ENCODE measurements at places on chromosomes 7 and 10. TPM values are rescaled to one million over a fixed set of nuclear protein-coding genes. Genes with fewer than 3 reads are reported as not detected.
A peak's percentile ranks its signal among the peaks of the same experiment; 100 is the strongest.

Gene STEAP2
- 1.8 TPM for total RNA-seq

GRCh38 chr7:133696056-133696455 lies 431.1 kb upstream of the LRGUK start:
- no peak overlapping the region for H3K27ac ChIP-seq

- peaks cover 5% of the 10 kb centered on the region for H3K36me3 ChIP-seq
- H3K27me3 ChIP-seq = no peaks in the 10 kb centered on the region
- peak overlapping the region; percentile 12 for H3K27ac ChIP-seq
These were observed 20.1 kb downstream of the P4HA1 start for GRCh38 chr10:73076360-73077183.

DNA sequence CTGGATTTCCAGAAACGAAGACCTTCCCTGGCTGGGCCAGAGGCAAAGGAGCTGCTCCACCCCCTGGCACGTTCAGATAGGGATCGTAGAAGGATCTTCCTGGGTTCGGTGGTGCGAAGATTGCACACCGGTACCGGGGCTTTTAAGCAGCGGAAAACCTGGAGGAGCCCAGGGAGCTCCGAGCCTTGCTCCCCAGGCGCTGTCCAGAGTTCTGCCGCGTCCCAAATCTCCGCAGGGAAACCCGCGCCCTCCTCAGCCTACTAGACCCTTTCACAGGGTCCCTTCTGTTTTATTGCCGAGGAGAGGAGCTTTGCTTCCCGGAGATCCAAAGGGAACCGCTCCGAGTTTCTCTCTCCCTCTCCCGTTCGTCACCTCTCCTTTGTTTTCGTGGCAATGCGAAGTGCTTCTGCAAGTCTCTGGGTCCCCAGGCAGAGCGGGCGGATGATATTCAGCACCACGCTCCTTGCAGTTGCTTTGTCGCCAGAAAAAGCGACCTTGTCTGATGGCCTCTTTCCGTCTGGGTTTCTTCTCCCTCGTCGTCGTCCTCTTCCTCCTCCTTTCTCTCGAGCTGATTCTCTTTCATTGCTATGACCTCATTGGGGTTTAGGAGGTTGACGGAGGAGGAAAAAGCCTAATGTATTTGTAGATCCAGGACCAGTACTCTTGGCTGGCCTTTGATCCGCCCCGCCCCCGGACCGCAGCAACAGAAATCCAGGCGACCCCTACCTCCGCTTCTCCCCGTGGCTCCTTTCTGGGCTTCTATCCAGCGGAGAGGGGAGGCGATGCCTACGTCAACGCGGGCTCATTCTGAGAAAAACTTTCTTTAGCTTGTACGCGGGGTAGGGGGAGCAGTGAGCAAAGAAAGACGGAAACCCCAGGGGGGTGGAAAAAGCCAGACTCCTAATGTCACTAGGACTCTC lies at the start of gene TMEM196:
TMEM196 (minus strand) TSS at position 777 of the 920 bp plus-strand sequence. CDS start 921 bp downstream, outside the sequence.
- H3K27ac ChIP-seq = no peak within 1 kb of the TSS
- no peak within 1 kb of the TSS for H3K4me3 ChIP-seq
- no peak for DNase-seq
- peaks cover 3% of the 10 kb centered on the region for H3K4me1 ChIP-seq

Gene PRPS1L1
- not detected for total RNA-seq

DNA sequence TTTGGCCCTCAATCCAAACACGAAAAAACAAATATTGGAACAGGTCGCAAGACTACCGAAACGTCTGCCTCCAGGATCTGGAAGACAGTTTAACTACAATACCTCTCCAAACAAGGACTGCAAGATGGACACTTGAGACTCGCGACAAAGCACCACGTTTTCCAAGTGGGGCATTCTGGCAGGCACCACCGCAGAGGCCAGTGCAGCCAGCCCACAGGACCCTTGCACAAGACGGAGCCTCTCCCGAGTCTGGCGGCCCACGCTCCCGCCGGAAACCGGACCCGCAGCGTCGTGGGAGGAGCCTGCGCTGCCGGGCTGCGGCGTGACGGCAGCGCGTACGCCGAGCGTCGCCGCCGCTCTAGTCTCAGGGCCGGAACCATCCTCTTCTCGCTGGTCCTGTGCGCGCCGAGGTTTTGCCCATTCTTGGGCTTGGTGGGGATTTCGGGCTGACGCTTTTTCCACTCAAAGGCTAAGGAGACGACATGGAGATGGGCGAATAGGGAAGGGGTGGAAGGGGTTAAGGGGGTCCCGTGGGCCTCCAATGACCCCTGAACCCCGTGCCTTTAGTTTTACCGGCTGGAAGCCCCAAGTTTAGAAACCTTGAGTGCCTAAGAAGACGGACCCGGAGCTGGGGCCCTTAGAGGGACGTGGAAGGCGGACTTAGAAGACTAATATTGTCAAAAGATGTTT lies at the start of gene ORC5:
ORC5 (minus strand) TSS at position 283 of the 690 bp plus-strand sequence; CDS start at position 174, 109 bp downstream.
- H3K4me3 ChIP-seq = peak within 1 kb of the TSS; percentile 97
- peaks cover 23% of the 10 kb centered on the region for H3K36me3 ChIP-seq
- peaks cover 29% of the 10 kb centered on the region for H3K4me1 ChIP-seq
- H3K27me3 ChIP-seq = peaks cover 13% of the 10 kb centered on the region
- peak; percentile 90 for DNase-seq

DNA sequence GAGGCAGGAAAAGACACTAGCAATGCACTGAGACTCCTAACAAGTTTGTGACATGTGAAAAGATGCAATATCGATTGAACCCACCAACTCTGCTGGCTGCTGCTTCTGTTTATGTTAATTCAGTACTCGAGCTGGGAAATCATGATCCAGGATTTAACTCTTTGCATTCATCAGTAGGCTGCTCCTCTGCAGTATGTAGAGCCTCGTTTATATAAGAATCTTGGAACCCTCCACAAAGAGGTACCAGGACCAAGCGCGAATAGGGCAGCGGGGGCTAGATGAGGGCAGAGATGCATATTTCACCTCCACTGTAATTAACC lies 7.8 kb downstream of the PRKAG2 start:
- no peak overlapping the region for H3K4me3 ChIP-seq
- H3K4me1 ChIP-seq = peaks cover 15% of the 10 kb centered on the region
- H3K27ac ChIP-seq = no peak overlapping the region
- H3K36me3 ChIP-seq = no peaks in the 10 kb centered on the region
- no peaks in the 10 kb centered on the region for H3K27me3 ChIP-seq

- H3K27ac ChIP-seq = peak overlapping the region; percentile 3
- H3K4me1 ChIP-seq = peaks cover 54% of the 10 kb centered on the region
- H3K27me3 ChIP-seq = no peaks in the 10 kb centered on the region
- no peak overlapping the region for H3K4me3 ChIP-seq
- no peak for DNase-seq
These were observed 42.7 kb downstream of the ZMIZ1 start for GRCh38 chr10:79111427-79111826.

Gene LAMB1
- total RNA-seq = not detected

Gene KCNMA1
- 2.8 TPM for total RNA-seq

DNA sequence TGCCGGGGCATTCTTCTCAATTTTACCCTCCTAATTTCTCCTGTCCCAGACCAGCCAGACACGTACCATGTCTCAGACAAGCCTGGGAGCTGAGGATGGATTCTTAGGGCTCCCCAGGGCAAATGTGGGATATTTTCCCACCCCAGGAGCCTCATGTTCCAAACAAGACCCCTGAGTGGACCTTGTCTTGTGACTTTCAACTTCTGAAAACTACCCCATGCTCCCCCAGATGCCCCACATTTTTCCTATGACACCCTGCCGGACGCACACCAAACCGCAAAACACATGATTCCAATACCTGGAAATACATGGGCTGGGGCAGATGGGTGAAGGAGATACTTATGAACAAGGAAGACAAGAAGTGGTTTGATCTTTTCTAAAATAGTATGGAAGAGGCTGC lies 874 bp downstream of the GIMAP5 start:
- peaks cover 81% of the 10 kb centered on the region for H3K4me1 ChIP-seq
- peak overlapping the region; percentile 98 for H3K4me3 ChIP-seq
- no peaks in the 10 kb centered on the region for H3K27me3 ChIP-seq
- peaks cover 48% of the 10 kb centered on the region for H3K36me3 ChIP-seq
- peak overlapping the region; percentile 97 for H3K27ac ChIP-seq
- DNase-seq = no peak

Gene LIPM
- total RNA-seq = not detected

Gene DNAJC2
- 68.4 TPM for total RNA-seq

GRCh38 chr7:157547611-157548010 lies 210.8 kb downstream of the DNAJB6 start:
- H3K4me1 ChIP-seq = no peaks in the 10 kb centered on the region
- no peak overlapping the region for H3K27ac ChIP-seq
- no peaks in the 10 kb centered on the region for H3K36me3 ChIP-seq
- peak; percentile 54 for DNase-seq
- no peak overlapping the region for H3K4me3 ChIP-seq

Gene WDR86
- not detected for total RNA-seq

DNA sequence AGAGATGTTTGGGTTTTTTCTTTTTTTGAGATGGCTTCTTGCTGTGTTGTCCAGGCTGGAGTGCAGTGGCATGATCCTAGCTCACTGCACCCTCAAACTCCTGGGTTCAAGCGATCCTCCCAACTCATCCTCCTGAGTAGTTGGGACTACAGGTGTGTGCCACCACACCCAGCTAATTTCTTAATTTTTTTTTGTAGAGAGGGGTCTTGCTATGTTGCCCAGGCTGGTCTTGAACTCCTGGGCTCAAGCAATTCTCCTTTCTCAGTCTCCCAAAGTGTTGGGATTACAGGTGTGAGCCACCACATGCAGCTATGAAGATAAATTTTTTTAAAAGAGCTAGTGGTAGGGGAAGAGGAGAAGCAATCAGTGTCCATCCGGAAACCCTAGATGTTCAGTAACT lies 56.8 kb downstream of the CLIP2 start:
- DNase-seq = no peak
- H3K4me3 ChIP-seq = no peak overlapping the region
- H3K27ac ChIP-seq = no peak overlapping the region
- H3K27me3 ChIP-seq = no peaks in the 10 kb centered on the region
- H3K36me3 ChIP-seq = no peaks in the 10 kb centered on the region

Gene GBX1
- total RNA-seq = not detected

GRCh38 chr7:40842641-40843040 lies 707.8 kb downstream of the SUGCT start:
- no peaks in the 10 kb centered on the region for H3K27me3 ChIP-seq
- no peak overlapping the region for H3K4me3 ChIP-seq
- DNase-seq = no peak
- H3K4me1 ChIP-seq = no peaks in the 10 kb centered on the region

DNA sequence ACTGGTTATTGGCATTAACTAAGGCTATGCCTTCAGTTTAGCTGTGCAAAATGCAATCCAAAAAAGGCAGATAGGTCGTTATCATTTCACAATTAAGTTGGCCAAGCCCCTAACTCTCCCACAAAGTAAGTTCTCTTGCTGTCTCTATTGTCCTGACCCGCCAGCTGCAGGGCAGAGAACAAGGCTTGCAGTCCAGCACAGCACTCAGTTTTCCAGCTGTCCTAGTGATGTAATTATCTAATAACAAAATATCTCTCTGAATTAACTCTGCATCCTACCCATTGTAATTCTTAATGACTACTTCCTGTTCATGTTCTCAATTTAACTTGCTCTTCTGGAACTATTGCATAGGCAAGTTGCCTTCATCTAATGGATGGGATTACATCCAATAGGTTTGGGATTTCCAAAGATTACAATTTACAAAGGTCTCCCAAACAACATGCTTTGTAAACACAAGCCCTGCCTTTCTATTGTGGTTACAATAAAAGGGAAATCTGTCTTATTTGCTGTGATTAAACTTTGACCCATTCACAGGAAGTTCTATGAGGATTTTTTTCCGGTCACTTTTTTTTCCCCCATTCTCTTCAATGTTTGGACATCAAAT lies 55.2 kb downstream of the CDK6 start:
- peaks cover 54% of the 10 kb centered on the region for H3K4me1 ChIP-seq
- no peaks in the 10 kb centered on the region for H3K27me3 ChIP-seq
- peaks cover 29% of the 10 kb centered on the region for H3K36me3 ChIP-seq
- H3K27ac ChIP-seq = peak overlapping the region; percentile 3
- DNase-seq = no peak

DNA sequence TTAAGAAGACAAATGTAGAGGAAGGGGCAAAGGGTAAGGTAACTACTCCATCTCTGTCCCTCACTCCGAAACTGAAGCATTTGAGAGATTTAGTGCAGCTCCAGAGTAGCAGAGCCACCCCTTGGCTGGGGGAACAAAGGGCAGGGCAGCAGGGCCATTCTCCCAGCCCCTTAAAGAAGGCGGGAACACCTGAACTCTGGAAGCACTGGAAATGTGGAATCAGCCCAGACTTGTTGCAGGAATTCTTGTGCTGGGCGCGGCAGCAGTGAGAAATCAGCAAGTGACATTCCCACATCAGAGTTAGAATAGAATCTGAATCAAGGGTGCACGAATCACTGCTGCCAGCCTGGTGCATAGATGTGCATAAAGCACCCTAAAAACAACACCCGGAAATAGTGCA lies 34.4 kb upstream of the GRM8 start:
- DNase-seq = no peak
- H3K27me3 ChIP-seq = peaks cover 34% of the 10 kb centered on the region
- H3K4me3 ChIP-seq = no peak overlapping the region
- no peaks in the 10 kb centered on the region for H3K4me1 ChIP-seq

GRCh38 chr10:3095373-3096139 lies 28.2 kb downstream of the PFKP start:
- peak overlapping the region; percentile 79 for H3K4me3 ChIP-seq
- no peaks in the 10 kb centered on the region for H3K27me3 ChIP-seq
- peak; percentile 77 for DNase-seq
- H3K36me3 ChIP-seq = peaks cover 10% of the 10 kb centered on the region
- peak overlapping the region; percentile 94 for H3K27ac ChIP-seq
- H3K4me1 ChIP-seq = peaks cover 78% of the 10 kb centered on the region

DNA sequence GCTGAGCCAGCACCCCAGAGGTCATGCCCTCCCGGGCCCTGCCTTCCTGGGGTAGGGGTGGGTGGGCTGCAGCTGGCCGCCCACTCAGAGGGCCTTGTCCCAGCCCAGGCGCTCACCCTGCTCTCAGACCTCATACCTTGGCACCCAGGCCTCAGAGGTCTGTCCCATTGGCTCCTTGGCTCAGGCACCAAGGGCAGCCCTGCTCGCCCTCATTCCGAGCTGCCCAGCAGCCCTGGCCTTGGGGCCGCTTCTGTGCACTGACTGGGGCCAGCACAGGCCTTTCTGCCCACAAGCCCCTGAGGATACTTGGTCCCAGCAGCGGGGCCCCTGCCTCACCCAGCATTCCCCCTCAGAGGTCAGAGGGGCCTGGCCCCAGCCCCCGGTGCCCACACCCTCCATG lies 34.3 kb downstream of the YKT6 start:
- H3K36me3 ChIP-seq = no peaks in the 10 kb centered on the region
- H3K27me3 ChIP-seq = no peaks in the 10 kb centered on the region
- no peak for DNase-seq
- no peaks in the 10 kb centered on the region for H3K4me1 ChIP-seq
- no peak overlapping the region for H3K4me3 ChIP-seq

GRCh38 chr10:58963101-58963534 lies 213.3 kb upstream of the PHYHIPL start:
- H3K4me3 ChIP-seq = no peak overlapping the region
- no peak for DNase-seq
- no peaks in the 10 kb centered on the region for H3K36me3 ChIP-seq
- no peaks in the 10 kb centered on the region for H3K27me3 ChIP-seq

GRCh38 chr10:35347899-35348608 lies 11.7 kb downstream of the CCNY start:
- no peaks in the 10 kb centered on the region for H3K36me3 ChIP-seq
- no peaks in the 10 kb centered on the region for H3K27me3 ChIP-seq
- peak overlapping the region; percentile 62 for H3K27ac ChIP-seq
- peaks cover 74% of the 10 kb centered on the region for H3K4me1 ChIP-seq
- no peak overlapping the region for H3K4me3 ChIP-seq

Gene TSPAN33
- total RNA-seq = 74.0 TPM

Gene SLC18A3
- not detected for total RNA-seq

- H3K27ac ChIP-seq = no peak overlapping the region
- H3K4me3 ChIP-seq = no peak overlapping the region
- DNase-seq = no peak
- peaks cover 32% of the 10 kb centered on the region for H3K27me3 ChIP-seq
- H3K36me3 ChIP-seq = no peaks in the 10 kb centered on the region
These were observed 5.5 kb upstream of the MNX1 start for GRCh38 chr7:157016024-157016351.

Gene CLRN3
- not detected for total RNA-seq

All from natural killer cell treated with Interleukin-12 subunit alpha and Interleukin-12 subunit beta and Interleukin-15 and Interleukin-18, amount 100 ng/mL, for 72 hours (primary cell).